ENCODE measurements at places on chromosomes 11 and 22.
A peak's percentile ranks its signal among the peaks of the same experiment; 100 is the strongest.

- DNase-seq = no peak
Observed at GRCh38 chr11:79331203-79331901, 109.5 kb downstream of the TENM4 start.

DNA sequence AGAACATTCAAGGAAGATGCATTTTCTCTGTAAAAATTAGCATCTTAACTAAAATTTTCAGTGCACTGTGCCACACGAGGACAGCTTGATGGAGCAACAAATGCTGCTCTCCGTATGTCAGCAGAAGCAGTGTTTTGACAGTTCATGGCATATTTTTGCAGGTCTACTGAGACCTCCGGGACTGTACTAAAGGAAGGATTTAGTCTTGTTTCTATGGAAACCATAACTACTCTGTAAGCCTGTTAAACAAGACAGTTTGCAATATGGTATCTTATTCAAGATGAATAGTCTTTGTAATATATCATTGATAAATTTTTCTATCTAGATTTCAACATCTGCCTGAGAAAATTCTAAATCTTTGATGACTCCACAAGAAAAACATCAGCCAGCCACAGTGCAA is 184.0 kb upstream of the GUCY1A2 start:
- DNase-seq = no peak

GRCh38 chr22:44289414-44290171 is 23.2 kb downstream of the SHISAL1 start:
- DNase-seq = no peak

- DNase-seq = no peak
Observed at GRCh38 chr11:10439351-10439750, 15.7 kb upstream of the AMPD3 start.

DNA sequence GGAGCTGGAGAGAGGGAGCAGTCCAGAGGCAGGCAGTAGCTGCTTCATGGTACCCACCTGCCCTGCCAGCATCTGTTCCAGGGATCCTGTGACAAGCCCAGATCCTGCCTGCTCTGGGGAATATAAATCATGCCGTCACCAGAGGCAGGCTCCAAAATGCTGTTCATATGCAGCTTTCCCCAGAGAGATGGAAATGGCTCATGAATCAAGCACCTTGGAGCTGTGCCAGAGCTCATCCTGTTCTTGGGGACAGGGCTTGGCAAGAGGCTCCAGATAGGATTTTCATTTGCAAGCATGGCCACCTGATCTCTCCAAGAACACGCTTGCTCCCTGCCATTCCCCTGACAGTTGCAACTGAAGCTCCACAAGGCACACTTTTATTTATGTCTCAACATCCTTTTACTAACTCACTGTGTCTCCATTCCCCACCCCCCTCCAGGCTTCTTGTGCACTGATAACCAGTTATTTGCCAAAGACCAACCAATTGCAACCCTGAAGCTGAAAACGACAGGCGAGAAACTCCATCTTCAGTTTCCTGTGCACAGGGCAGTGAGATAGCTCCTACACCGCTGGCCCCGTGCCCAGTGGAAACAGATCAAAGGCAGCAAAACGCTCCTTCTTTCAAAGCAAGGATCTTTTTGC is 115.8 kb upstream of the PITPNB start:
- peak; percentile 100 for DNase-seq

DNA sequence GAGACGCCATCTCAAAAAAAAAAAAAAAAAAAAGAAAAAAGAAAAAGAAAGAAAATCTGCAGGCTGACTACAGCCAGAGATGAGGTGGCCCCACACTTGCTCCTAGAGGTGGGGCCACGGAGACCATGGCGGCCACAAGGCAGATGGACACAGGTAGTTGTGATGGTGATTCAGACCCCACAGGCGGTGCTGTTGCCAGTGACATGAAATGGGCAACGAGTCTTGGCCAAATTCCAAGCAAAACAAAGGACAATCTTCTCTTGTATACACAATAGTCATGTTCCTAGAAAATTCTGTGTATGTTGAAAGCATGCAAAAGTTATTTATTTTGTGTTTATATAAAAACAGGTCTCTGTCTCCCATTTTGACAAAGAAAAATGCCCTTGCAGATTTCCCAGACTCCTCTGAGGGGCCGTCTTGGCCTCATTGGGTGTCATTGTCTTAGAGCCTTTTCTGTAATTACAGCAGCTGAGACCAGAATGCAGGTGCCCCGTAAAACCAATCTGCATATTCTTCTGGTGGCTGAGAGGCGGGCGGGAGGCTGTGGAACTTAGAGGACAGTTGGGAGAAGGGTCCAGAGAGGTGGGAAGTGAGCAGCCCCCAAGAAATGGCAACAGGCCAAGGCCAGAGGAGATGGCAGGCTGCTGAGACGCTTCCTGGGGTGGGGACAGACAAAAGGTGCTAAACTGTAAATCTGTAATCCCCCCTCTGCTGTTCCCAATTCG is 22.5 kb upstream of the DAGLA start:
- no peak for DNase-seq

DNA sequence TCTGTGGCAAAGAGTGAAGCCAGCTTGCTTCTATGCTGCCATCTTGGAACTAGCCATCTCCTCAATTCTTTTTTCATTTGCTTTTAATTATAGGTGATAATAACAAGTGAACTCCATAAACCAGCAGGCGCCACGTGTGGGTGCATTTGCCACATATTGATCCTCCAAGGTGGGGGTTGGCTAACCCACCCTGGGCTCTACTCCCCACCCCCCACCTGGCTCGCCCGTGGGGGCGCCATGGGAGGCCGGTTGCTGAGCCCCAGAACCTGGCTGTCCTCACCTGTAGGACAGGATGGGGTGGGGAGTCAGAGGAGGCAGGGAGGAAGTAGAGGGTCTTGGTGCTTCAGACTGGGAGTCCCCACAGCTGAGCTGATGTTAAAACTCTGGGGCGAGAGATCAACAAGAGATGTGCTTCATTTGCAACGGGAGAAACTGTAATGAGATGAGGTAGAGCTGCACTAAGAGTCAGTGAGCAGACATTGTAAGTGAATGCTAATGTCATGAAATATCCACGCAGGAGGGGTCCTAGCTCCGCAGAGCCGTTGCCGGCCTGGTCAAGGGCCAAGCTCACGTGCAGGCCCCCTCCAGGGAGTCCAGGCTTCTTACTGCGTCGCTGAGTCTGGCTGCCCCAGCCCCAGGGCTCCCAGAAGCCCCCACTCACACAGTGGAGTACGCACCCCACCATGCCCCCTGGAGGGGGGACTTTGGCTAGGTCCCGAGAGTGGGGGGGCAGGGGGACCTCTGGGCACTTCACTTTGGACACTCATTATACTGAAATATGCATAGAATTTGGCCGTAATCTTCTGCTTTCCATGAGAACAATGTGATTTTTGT is 59.4 kb downstream of the BRD1 start:
- no peak for DNase-seq

GRCh38 chr22:46275455-46276122 is 7.8 kb downstream of the TTC38 start:
- no peak for DNase-seq

DNA sequence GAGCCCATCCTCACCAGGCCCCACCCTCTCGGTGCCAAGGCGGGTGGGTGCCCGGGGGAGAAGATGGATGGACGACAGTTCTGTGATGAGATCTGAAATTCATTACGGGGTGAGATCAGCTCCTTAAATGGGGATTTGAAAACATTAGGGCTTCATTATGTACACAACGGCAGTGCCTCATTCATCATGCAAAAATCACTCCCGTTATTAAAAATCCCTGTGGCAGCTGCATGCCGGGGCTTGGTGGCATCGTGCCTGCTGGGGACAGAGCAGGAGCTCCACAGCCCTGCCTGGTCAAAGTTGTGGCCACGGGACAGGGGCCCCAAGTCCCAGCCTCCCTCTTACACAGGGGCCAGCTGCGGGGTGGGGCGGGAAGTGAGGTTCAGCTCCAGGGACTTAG is 20.2 kb downstream of the OTUB1 start:
- no peak for DNase-seq

- DNase-seq = no peak
Observed at GRCh38 chr11:75536786-75537641, 11.3 kb upstream of the GDPD5 start.

DNA sequence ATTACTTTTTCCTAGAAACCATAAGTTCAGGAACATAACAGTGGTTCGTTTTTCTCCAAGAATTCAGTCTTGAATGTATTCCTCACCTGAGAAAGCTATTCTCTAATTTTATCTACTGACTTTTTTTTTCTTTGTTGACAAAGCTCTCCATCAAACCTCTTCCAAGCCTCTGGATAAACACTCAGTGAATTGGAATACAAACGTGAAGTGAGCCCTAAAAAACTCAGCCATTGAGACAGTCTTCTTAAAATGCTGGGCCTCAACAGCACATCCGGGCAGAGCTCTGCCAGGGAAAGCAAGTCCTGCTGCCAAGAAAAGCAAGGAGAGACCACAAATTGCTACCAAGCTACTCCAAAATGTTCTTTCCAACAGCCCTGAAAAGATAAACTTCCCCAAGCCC is 7.7 kb upstream of the SLC1A2 start:
- DNase-seq = no peak

GRCh38 chr11:112759418-112759817 is 201.8 kb upstream of the NCAM1 start:
- no peak for DNase-seq

DNA sequence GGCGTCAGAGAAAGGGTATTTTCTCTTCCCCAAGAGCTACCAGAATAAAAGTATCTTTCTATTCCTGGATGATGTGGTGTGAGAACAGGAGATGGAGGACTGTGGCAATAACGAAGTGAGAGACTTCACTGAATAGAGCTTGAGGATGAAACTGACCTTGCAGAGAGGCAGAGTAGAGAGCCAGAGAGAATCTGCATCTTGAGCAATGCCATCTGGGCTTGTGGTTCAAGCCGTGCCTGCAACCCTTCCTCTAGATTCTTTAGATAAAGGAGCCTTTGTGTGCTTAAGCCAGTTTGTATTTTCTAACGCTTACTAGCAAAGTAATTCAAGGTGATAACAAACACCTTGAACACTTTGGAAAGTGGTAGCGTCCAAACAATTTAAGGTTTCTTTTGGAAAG is 2.2 kb downstream of the ME3 start:
- no peak for DNase-seq

DNA sequence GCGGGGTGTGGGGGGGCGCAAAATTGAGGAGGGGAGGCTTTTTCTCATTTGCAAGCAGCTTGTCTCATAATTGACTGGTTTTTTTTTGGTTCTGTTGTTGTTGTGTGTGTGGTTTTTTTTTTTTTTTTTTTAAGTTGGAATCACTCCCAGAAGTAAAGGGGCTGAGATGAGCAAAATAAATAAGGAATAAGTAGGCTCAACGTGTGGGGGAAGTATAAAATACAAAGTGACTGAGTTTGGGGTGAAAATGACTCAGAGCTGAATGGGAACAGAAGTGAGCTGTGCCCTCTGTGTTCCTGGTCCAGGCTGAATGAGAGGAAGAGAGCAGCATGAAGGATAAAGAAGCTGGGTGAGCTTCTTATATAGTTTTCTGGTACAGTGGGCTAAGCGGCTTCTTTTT is 90.0 kb downstream of the GRIK4 start:
- no peak for DNase-seq

- DNase-seq = no peak
Observed at GRCh38 chr11:296171-297050, 2.9 kb downstream of the IFITM5 start.

- no peak for DNase-seq
Observed at GRCh38 chr11:72535194-72535547, 100.8 kb upstream of the CLPB start.

DNA sequence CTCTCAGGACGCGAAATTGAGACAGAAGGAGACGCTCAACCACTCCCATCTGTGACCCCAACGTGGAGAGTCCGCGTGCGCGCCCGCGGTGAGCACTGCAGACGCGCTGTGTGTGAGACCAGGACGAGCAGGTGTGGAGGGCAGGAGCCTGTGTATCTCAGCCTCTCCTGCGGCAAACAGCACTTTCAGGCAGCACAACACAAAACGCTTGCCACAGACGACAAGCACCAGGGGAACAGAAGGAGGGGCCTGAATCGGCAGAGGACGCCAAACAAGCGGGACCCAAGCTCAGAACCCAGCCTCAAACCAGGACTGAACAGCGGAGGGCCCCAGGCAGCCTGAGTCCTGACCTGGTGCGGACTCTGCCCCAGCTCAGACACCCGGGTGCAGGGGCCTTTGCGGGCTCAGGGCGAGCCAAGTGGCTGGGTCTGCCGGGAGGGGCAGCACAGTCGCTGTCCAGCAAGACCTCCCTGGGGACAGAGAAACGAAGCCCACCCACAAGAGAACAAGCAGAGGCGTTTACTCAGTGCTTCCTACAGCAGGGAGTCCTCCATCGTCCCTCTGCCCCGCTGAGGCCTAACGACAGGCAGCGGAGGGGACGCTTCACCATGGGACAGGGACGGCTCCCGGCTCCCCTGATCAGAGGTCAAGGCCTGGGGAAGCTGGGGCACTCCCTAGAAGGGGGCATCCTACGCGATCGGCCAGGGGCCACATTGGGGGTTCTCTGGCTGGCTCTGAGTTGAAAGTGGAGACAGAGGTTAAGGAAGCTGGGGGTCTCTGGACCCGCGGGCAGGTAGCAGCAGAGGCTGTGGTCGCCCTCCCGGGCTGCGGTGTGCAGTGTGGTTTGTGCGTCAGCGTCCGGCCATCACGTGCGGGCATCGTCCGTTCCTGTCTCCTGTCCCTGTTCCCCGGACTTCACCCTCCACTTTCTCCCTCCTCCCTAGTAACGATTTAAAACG is 560.8 kb downstream of the BRD1 start:
- DNase-seq = peak; percentile 72

- no peak for DNase-seq
Observed at GRCh38 chr11:102757823-102758549, 22.4 kb downstream of the MMP10 start.

GRCh38 chr11:19578871-19579270 is 133.8 kb upstream of the NAV2 start:
- DNase-seq = no peak

DNA sequence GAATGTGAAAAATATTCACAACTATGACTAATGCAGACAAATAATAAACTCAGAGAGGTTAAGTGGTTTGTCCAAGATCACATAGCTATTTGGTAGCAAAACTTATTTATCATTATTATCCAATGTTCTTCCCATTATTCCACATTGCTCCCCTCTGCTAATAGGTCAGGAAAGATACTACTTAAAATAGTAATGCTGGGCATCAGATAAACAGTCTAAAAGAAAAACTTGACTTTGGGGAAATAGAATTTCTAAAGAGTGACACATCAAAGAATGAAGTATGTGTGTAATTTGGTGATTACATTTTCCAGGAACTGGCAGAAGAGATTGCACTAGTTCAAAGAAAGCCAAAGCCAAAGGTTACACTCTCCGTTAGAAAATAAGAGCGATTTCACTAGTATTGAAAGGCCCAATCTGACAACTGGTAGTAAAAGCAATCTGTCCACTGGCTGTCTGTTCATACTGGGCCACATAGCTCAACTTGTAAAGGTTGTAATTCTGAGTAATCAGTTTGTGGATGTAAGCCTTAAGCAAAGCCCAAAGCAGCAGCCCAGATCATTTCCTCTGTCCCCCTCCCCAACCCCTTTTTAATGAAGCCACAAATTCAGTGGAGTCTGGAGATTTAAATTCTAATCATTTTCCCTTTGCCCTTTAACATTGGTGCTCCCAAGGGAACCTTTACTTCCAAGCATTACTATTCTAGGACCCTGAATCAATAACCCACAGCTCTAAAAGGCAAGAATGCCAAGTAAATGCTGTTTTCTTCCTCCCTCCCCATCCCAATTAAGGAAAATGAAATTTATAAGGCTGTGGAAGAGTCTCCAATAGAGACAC is 283.5 kb downstream of the TTC28 start:
- no peak for DNase-seq

GRCh38 chr11:118705791-118706545 is 26.5 kb upstream of the TREH start:
- no peak for DNase-seq

GRCh38 chr22:24819911-24820461 is 14.0 kb downstream of the SGSM1 start:
- DNase-seq = no peak

GRCh38 chr11:106418791-106419190 is 341.3 kb downstream of the AASDHPPT start:
- no peak for DNase-seq

Data from NCI-H2171 (cell line).